ENCODE measurements at places on chromosomes 11 and 22.

- DNase-seq: no peak
Observed at GRCh38 chr11:14625586-14626205, 17.9 kb upstream of the PDE3B start.

DNA sequence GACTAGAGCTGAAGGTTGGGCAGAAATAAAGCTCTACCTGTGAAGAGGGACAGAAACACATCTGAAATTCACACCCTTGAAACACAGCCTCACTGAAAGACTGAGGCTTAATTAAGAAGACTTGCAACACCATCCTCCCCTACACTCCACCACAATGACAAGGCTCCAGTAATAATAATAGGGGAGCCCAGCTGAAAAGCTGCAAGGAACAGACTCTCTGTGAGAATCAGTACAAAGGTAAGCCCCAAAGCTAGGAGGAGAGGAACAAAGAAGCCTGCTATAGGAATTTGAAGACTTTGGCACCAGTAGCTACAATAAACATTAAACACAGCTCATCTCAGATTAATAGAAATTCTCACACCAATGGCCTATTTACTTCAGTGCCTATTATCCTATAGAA, 176.9 kb downstream of the FAT3 start:
- DNase-seq: no peak

DNA sequence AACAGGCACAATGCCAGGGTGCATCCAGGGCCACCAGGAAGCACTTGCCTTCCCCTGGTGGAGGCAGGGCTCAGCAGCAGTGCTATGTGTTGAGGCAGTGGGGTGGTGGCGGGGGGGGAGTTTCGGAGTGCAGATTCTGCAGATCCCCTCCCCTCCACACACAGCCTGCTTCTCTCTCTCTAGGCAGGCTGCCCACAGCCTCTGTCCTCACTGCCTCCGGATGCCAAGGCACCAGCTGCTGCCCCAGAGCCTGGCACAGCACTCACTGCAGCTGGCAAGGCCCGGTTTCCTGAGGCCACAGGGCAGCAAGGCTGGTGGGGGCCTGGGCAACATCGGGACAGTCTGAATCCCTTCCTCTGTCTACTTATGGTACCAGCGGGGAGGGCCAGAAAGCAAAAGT, 35.8 kb downstream of the NRXN2 start:
- no peak for DNase-seq

DNA sequence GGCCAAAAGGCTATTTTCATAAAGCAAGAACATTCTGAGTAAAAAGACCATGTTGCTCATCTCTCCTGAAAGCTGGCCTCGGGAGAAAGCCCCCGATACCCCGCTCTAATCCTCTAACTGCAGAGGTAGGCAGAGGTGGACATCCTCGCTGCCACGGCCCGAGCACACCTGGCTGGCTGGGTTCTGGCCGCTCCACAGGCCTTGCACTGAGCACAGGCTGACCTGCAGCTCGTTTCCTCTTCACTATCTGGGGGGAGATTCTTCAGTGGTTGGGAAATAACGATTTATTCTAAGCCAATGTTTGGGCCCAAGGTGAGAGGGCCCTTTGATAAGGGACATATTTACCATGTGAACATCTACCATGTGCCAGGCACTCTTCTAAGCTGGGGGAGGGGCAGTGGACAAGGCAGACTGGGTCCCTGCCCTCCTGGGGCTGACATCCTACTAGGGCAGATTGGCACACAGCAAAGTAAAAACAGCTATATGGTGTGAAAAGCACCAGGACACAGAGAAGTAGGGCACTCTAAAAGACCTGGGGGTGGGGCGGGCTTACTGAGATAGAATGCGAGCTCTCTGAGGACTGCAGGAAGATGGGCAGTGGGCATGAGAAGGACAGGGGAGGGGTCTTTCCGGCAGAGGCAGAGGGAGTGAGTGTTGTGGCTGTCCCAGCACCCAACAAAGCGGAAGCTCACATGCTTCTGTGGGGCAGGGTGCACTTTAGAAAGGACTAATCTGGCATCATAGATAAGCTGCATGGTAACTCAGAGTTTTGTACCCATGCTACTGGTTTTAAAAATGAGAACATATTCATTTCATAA, 65.5 kb upstream of the ARFGAP3 start:
- DNase-seq: no peak

DNA sequence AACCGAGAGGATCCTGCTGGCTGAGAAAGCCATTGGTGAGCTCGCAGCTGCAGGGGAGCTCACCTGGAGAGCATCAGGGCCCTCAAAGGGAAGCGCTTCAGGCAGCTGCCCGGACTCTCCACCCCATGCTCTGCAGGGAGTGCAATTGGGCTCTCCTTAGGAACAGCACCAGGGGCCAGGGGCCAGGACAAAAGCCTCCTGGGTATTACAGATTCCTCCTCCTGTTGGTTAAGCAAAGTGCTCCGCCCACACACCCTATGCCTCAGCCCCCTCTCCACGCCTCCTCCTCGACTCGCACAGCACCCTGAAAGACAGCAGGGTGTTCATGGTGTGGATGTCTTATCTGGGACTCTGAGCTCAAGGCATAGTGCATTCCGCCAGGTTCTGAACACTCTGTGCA, 139.9 kb downstream of the SHANK2 start:
- DNase-seq: no peak

DNA sequence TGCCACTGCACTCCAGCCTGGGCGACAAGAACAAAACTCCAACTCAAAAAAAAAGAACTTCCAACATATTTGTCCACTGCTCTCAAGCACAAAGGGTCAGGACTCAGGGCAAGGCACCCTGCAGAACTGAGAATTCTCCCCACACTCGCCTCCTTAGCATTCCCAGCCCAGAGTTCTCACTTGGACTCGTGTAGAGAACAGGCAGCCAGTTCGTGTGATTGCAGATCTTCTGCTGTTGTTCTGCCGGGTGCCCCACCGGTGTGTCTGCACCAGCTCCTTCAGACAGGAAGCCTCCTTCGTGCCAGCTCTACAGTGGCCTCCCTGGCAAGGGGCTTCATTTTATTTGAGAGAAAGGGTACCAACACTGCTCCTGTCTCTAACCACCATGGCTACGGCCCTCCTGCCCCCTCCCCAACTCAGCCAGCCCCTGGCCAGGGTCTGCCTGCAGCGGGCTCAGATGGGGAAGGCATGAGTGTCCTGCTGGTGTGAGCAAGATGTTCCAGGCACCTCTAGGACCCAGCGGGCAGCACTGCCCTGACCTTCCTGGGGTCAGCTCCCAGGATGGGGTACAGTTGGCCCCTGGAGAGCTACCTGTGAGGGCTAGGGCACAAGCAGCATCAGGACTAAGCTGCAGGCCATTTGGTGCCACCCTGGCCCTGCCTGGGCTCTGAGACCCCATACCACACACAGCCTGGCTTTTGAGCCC, 19.5 kb upstream of the SCGB1A1 start:
- DNase-seq: no peak

GRCh38 chr11:120977266-120978137, 46.4 kb upstream of the TBCEL start:
- DNase-seq: no peak

DNA sequence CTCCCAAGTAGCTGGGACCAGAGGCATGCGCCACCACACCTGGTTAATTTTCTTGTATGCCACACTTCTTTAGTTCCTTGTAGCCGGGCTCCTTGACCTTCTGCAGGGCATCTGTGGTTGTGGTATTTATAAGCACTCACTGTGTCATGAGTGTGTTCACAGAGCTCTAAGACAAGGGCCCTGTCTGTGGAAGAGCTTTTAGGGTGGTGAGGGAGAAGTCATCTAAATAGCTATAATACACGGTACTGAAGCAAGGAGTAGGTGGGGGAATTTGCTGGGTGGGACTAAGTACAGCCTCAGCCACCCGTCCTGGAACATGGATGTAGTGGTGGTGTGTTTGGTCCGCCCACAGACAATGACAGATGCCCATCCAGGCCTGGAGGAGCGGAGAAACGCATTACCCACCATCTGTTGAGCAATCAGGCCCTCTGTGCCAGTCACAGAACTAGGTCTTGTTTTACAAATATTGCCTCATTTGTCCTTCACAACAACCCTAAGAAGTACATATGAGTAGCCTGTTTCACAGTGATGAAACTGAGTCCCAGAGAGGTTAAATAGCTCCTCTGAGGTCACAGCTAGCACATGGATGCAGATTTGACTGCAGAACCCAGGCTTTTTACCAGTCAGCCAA, 10.1 kb downstream of the ACO2 start:
- no peak for DNase-seq

GRCh38 chr22:27581688-27582087, 219.9 kb downstream of the MN1 start:
- DNase-seq: no peak

Measured in activated T-helper 1 cell treated with anti-CD3 and anti-CD28 coated beads, Interleukin-2, amount 50 U/mL, for 16 hours (primary cell).